Stimulated activated CD4-positive, alpha-beta T cell treated with anti-CD3 and anti-CD28 coated beads, TNF-alpha, amount 100 ng/mL, for 24 hours (primary cell): ENCODE measurements at places on chromosomes 4 and X.

DNA sequence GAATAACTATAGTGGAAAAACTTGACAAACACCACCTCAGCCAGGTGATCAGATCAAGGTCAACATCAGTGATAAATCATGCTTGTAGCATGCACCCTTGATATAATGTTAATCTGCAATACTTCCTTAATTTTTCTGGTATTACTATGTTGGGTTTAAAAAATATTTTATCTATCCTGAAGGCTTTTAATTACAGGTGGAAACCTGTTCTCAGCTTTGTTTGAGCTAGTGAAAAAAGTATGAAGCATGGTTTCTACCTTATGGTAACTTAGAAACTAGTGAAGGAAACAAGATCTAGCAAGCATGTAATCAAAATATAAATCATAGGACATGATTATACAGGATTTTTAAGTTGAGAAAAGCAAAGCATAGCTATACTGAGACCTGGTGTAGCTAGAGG, 26.6 kb downstream of the MAOA start:
- no peak for DNase-seq

DNA sequence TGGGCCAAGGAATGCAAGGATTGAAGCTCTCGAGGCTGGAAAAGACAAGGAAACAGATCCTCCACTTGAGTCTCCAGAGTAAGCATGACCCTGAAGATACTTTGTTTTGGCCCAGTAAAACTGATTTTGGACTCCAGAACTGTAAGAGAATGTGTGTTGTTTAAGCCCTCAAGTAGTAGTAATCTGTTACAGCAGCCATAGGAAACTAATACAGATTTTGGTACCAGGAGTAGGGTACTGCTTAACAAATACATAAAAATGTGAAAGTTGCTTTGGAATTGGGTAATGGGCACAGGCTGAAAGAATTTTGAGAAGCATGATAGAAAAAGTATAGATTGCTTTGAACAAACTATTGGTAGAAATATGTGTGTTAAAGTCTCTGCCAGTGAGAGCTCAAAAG, 17.4 kb upstream of the FRAS1 start:
- no peak for DNase-seq

GRCh38 chr4:7677799-7678301, 243.1 kb upstream of the PSAPL1 start:
- no peak for DNase-seq

DNA sequence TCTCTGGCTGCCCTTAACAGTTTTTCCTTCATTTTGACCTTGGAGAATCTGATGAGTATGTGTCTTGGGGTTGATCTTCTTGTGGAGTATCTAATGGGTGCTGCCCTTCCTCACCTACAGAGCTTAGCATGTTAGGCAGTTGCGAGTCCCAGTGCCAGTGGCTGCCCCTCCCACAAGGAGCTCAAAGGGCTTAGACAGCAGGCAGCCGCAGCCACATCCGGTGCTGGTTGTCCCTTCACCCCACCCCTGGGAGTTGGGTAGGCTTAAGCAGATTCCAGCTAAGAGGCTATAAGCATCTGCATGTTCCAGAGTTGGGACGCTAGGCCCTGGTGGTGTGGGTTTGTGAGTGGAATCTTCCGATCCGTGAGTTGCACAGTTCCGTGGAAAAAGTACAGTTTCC, 322.1 kb upstream of the ARX start:
- DNase-seq: no peak

DNA sequence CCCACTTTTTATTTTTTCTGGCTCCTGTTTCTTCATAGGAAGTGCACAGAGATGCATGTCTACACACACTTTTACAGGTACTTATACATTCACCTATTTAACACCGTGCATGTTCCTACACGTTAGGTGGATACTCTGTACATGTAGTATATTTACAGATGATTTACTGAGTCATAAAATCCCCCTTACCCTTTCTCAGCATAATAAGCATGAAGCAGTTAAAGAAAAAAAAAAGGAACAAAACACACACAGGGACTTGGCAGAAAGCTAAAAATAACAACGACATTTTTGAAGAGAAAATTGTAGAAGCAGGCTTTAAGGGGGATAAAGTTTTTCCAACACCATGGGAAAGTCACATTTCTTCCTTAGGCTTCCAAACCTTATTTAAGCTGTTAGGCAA, 96.4 kb upstream of the IQCM start:
- DNase-seq: no peak

GRCh38 chrX:750263-750662, 119.7 kb downstream of the SHOX start:
- DNase-seq: no peak

GRCh38 chr4:20723019-20723418, 22.8 kb downstream of the PACRGL start:
- DNase-seq: no peak
